Left forelimb (tissue), 1 donor: ENCODE measurements at places on chromosomes 1 and 21.

DNA sequence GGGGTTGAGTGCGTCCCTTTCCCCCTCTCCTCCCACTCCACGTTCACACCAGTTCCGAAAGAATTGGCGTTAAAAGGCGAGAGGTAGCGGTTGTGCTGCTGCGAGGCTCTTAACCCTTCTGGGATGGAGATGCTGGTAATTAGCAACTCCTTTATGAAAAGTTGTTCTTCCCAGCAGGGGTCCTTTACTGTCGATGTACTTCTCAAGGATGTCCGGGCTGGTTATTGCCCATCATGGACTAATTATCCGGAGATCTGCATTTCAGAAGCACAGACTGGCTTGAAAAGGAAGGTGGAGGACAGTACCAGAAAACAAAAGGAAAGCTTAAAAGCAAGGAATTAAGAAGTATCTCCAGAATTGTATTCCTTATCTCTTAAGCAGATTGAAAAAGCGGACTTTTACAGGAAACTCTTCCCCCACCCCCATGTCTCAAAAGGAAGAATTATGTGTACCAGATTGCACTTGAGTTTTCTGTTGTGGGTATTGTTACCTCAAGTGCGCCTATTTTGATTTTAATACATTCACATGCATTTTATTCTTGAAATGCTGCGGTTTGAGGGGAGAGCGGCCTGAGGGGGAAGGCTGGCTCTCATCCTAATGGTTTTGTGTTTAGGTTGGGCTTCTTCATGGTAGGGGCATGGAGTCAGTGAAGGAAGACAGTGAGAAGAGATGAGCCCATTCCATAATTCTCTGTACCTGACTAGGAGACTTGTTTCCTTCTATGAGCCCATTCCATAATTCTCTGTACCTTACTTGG, 1.5 kb downstream of the AK4 start:
- DNase-seq, result no peak

DNA sequence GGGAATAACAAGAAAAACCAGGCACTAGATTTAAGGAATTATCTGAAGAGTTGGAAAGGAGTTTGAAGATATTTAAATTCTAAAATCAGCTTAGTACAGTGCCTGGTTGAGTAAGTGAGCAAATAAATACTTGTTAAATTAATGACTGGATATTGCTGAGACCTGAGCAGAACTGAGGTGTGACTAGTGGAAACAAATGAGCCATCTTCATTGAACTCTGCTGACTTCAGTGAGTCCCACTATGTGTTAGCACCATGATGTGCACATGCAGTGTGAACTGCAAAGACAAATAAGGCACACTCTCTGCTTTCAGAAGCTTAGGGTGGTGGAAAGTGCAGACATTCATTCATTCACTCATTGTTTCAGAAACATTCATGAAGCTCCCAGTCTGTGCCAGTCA, 48.7 kb downstream of the ELAPOR1 start:
- DNase-seq, result no peak

DNA sequence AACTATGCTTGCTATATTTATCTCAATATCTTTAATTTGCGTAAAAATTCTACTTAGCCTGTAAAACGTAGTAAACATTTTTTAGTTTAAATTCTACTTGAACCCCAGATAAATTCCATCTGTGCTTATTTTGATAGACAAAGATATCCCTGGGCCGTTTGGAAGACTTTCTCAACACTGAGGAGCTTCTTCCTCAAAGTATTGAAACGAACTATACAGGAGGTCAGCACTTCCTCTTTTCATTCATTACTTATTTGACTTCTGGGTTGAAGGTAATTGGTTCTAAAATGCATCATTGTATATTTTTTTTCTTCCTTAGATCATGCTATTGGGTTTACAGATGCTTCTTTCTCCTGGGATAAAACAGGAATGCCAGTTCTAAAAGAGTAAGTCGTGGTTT, 74.7 kb downstream of the HSPA13 start:
- no peak for DNase-seq

DNA sequence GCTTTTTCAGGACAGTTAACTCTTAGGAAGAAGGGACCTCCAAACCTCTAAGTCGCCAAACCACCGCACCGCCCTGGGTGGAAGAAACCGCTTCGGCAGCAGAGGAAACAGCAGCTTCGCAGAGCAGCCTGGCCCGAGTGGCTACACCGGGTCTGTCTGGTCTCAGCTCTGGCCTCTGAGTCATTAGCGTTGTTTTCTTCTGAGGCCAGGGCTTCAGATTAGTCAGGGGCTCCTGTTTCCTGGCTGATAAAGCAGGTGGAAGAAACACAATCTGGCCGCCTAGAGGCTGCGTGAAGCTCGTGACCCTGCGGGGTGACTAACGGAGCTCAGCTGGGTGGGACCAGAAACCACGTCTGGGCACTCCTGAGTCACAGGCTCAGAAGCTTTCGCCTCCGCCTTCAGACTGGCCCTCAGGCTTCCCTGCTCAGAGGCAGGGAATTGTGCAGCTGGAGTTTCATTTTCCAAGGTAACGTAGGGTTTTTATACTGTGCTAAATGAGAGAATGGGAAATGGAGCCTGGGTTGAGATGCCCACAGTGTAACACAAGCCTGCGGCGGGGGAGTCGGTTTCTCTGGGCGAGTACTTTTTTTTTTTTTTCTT, 44.9 kb downstream of the CHAF1B start:
- DNase-seq, result no peak

DNA sequence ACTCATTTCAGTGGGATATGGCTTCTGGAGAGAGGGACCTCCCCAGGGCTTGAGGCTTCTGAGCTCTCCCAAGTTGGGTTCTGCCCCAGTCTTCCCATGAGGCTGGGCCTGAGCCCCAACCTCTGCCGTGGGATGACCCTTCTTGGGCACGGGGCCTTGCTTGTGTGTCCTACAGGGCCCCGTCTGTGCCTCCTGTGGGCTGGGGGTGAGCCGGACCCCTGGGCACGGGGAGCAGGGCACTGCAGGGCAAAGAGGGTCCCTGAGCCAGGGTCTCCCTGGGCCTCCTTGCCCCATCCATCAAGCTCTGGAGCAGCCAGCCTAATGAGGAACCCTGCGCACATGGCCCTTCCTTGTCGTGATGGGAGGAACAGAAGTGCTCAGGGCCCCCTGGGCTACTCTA, 5.2 kb upstream of the SMYD3 start:
- DNase-seq, result no peak

DNA sequence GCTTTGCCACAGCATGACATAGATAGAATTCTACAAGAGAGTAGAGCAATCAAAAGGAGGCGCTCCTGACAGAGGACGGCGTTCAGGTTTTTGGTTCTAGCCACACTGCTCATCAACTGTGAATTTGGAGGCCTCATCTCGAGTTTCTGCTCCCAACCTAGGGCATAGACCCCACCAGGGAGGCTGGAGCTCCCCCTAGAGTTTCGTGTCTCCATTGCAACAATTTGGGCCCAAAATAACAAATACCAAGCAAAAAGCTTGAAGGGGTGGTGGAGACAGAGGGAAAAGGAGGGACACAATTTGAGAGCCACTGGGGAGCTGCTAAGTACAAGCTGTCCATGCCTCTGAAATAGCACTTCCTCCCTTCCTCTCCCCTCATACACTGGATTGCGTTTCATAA, 297.0 kb downstream of the GPATCH2 start:
- DNase-seq, result no peak

DNA sequence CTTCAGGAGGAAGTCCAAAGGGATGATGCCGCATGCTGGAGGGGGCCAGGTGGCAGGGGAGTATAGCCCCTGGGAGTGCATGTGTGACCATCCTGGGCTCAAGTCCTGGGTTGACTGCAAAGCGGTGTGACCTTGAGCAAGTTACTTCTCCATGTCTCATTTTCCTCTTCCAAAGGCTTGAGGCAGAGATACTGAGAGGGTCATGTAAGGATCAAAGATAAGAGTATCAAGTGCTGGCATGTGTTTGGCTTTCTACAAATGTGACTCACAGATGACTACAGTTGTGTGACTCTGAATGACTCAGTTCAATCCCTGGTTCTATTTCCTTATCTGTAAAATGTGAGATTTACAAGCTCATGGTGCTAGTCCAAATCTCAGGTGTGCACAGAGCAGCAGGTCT, 26.1 kb downstream of the PROK1 start:
- DNase-seq, result no peak

- DNase-seq, result no peak
Observed at GRCh38 chr1:6459850-6460265, 6.1 kb downstream of the TNFRSF25 start.

- no peak for DNase-seq
Observed at GRCh38 chr1:234778221-234779159, 168.5 kb upstream of the IRF2BP2 start.

GRCh38 chr1:1304331-1305299, 3.1 kb downstream of the ACAP3 start:
- no peak for DNase-seq

DNA sequence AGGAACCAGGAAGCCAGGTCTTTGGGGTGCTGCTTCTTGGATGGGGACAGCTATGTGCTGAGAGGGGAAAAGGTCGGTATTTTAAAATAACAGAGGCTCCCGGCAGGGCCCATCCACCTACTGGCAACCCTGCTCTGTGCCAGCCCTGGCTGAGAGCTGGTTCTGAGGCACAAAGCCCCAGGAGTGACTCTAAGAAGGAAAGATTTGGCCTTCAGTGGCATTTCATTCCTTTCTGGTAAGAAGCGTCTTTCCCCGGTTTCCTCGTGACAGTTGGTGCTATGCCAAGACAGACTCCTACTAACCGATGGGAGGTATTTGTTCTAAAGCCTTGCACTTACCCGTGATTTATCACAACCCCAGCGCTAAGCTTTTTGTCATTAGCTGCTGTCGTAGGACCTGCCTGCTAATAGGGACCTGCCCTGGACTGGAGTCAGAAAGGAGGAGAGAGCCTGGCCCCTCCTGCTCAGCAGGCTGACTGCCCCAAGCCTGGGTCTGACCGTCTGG, 123.1 kb upstream of the ADAR start:
- DNase-seq, result no peak

GRCh38 chr1:151992303-151993083, 1.2 kb downstream of the S100A10 start:
- DNase-seq, result peak; percentile 75

DNA sequence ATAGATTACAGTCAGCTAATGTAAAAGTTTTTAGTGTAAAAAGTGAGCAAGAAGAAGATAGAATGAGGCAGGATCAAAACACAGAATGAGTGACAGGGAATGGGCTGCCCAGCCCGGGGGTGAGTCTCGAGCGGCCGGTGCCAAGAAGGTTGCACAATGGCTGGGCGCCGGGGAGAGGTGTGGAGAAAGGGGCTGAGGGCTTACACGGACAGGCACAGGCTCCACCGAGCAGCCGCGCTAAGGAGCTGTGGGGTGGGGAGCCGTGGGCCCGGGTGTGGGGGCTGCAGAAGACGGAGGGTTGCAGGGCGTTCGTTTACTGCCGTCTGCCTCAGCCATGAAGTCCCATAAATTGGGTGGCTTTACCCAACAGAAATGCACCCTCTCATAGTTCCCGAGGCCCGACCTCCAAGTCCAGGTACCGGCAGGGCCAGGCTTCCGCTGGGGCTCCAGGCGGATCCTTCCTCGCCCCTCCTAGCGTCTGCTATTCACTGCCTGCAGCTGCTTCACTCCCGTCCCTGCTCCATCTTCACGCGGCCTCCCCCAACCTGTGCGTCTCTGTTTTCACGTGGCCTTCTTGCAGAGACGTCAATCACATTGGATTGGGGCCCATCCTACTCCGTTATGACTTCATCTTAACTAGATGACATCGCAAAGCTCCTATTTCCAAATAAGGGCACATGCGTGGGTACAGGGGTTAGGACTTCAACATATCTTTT, 277.2 kb downstream of the CAMTA1 start:
- no peak for DNase-seq

GRCh38 chr1:83101406-83101805, 897.5 kb downstream of the TTLL7 start:
- DNase-seq, result no peak

- no peak for DNase-seq
Observed at GRCh38 chr1:213457186-213457585, 406.1 kb downstream of the RPS6KC1 start.

- DNase-seq, result no peak
Observed at GRCh38 chr1:171251952-171252300, 3.6 kb downstream of the FMO1 start.

DNA sequence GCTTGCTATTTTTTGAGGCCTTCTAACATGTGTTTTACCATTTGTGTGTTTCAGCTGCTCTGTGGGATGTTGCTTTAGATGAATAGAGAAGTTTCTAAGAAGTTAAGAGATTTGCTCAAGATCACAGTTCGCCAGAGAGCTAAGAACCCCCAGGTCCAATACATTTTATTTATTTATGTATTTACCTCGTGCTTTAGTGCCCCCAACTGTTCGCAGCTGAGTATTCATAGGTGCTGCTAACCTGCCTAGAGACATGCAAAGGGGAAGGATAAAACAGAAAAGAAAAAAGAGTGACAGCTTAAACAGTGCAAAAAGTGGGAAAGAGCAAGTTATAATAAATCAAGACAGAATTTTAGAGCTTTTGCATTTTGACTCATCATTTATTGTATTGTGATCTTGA, 31.1 kb downstream of the NFYC start:
- DNase-seq, result no peak

DNA sequence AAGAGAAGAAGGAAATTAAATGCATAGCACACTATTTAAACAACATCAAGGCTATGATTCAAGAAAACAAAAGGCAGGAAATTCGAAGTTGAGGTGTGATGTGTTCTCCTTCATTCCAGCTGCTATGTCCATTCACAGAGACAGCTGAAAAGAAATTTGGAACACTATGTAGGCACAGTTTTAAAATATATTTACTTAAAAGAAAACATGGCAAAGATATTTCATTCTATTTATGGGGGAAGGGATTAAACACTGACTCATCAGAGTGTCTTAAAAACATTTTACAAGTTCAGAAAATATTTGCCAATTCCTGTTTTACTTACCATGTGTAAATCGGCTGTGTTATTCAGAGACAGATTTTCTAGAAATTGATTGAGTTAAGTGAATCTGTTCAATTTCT, 39.4 kb upstream of the NGF start:
- DNase-seq, result no peak

DNA sequence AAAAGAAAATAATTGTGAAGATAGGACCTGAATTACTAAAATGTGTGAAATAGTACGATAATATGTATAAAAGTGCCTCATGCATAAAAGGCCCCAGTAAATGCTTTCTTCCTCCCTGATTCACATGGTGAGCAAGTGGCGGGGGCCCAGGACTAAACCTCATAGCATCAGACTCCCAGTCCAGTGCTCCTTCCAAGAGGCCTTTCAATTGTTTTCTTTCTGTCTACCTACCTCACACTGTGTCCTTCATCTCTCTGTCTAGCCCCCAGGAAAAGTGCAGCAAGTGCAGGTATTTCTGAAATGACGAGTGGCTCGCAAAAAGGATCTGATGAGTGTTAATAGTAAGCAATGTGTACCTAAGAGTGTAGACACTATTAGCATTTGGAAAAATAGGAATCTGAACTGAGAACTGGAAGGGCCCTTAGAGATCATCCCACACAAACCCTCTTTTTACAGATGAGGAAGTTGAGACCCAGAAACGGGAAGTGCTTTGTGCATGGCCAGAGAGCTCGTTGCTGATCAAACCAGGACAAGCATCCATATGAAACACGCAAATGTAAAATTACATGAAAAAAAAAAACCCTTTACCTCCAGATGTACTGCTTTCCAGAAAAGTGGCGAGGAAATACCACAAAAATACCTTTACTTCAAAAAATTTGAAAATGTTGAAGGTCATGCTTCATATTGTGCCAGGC, 118.2 kb upstream of the HOOK1 start:
- no peak for DNase-seq
